ENCODE measurements at places on chromosomes 4 and X. TPM values are rescaled to one million over a fixed set of nuclear protein-coding genes. Genes with fewer than 3 reads are reported as not detected.

LRIT3 gene
- not detected for polyA plus RNA-seq

MAGEC1 gene
- not detected for polyA plus RNA-seq

DCAF8L2 gene
- polyA plus RNA-seq: not detected

TMEM35A gene
- not detected for polyA plus RNA-seq

DNA sequence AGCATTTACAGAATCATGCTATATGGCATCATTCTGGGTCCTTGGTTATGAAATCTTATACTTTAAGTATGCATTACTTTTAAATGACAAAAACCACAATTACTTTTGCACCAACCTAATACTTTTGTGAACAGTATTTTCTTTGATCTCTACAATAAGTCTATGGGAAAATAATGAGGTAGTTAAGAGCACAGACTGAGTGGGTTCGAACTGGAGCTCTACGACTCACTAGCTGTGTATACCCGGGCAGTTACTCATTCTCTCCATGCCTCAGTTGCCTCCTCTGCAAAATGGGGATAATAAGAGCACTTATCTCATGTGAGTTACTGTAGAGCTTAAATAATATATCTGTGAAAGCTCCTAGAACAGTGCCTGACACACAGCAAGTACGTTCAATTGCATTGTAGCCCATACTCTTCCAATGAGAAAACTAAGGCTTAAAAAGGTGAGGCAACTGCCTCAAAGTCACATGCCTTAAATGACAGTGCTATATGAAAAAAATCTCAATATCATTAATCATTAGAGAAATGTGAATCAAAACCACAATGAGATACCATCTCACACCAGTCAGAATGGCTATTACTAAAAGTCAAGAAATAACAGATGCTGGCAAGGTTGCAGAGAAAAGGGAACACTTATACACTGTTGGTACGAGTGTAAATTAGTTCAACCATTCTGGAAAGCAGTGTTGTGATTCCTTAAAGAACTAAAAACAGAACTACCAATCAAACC is 151.5 kb downstream of the CHIC2 start:
- no peak overlapping the region for H3K4me3 ChIP-seq
- H3K27ac ChIP-seq: no peak overlapping the region
- H3K4me1 ChIP-seq: peaks cover 9% of the 10 kb centered on the region
- no peaks in the 10 kb centered on the region for H3K36me3 ChIP-seq

GRCh38 chr4:173252024-173252935 is 81.9 kb downstream of the HMGB2 start:
- peaks cover 8% of the 10 kb centered on the region for H3K36me3 ChIP-seq
- DNase-seq: no peak
- H3K4me1 ChIP-seq: peaks cover 19% of the 10 kb centered on the region
- H3K27me3 ChIP-seq: no peaks in the 10 kb centered on the region
- H3K4me3 ChIP-seq: no peak overlapping the region

DNA sequence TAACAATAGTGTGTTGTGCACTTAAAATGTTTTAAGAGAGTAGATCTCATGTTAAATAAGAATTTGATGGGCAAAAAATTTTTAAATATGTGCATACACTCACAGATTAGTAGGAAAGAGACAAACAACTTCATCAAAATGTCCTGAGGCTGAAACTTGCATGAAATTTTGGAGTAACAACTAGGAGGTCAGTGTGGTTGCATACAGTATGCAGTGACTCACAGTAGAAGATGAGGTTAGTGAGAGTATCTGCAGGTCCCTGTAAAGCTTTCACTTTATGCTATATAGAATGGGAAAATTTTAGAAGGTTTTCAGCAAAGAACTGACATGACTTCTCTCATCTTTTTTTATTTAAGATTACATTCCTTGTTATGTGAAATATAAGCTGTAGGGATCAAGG is 453.1 kb upstream of the KLHL4 start:
- no peaks in the 10 kb centered on the region for H3K4me1 ChIP-seq
- H3K27ac ChIP-seq: no peak overlapping the region
- no peak overlapping the region for H3K4me3 ChIP-seq
- DNase-seq: no peak
- no peaks in the 10 kb centered on the region for H3K36me3 ChIP-seq

DNA sequence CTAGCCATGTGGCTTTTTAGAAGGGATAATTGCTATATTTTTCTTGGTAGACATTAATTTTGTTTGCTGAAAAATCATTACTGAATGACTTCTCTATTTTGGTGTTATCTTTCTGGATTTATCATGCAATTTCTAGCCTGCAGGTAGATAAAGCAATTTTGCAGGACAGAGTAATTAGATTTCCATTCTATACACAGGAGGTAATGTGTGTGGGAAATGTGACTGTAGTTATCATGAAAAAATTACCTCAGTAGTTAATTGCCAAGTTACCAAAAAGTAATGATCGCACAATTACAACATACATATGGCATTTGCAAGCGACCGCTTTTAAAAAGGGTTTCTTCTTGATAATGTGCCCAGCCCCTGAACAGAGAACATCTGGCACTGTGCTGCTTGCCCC is 66.1 kb downstream of the KIT start:
- no peak overlapping the region for H3K27ac ChIP-seq
- no peak for DNase-seq
- no peaks in the 10 kb centered on the region for H3K36me3 ChIP-seq
- H3K4me3 ChIP-seq: no peak overlapping the region
- H3K4me1 ChIP-seq: no peaks in the 10 kb centered on the region
- H3K27me3 ChIP-seq: no peaks in the 10 kb centered on the region

GRCh38 chrX:45009371-45010000 is 136.5 kb downstream of the KDM6A start:
- no peaks in the 10 kb centered on the region for H3K36me3 ChIP-seq
- peaks cover 2% of the 10 kb centered on the region for H3K27me3 ChIP-seq
- no peak overlapping the region for H3K27ac ChIP-seq
- no peak for DNase-seq
- peaks cover 85% of the 10 kb centered on the region for H3K4me1 ChIP-seq
- H3K4me3 ChIP-seq: no peak overlapping the region

- no peak for DNase-seq
- H3K27me3 ChIP-seq: no peaks in the 10 kb centered on the region
- no peaks in the 10 kb centered on the region for H3K4me1 ChIP-seq
Observed at GRCh38 chrX:95762716-95763115, 921.9 kb upstream of the DIAPH2 start.

Measured in immature natural killer cell (primary cell).